ENCODE measurements at places on chromosomes 16 and 17.

DNA sequence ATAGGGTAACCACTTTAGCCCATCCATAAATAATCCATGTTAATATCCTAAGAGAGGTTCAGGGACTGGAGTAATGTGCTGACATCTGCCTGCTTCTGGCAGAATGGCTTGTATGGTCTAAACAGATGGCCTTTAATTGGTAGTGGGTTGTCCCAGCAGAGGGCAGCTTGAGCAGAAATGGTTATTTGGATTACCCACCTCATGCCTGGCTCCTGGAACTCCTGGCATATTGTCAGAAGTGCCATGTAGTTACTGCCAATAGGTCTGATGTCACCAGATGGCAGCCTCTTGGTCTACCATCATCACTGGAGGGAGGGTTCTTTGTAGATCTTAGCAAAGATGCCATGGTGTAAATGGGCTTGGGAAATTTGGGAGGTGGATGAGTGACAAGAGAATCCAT lies 157.5 kb upstream of the SOX9 start:
- no peak for DNase-seq

GRCh38 chr17:69150333-69150732 lies 8.6 kb upstream of the ABCA6 start:
- no peak for DNase-seq

DNA sequence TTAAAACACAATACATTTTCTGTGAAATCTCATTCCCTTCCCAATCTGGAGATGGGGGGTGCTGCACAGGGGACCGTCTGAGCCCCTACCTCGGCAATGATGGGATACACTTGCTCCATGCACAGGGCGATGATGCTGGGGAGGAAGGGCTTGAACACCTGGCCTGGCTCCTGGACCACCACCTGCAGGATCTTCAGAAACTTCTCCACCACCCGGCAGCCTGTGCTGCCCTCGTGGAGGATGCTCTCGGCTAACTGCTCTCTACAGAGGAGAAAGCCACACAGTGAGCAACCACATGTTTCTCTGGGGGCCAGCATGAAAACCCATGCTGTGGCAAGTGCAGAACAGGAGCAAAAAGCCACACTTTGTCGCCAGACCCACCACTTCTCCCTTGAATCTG lies 42.4 kb upstream of the GSG1L start:
- DNase-seq: no peak

GRCh38 chr17:34254651-34255380 lies at the start of gene CCL2:
CCL2 (plus strand) TSS chr17:34255285; CDS start chr17:34255350, 65 bp downstream.
- DNase-seq: peak; percentile 26

DNA sequence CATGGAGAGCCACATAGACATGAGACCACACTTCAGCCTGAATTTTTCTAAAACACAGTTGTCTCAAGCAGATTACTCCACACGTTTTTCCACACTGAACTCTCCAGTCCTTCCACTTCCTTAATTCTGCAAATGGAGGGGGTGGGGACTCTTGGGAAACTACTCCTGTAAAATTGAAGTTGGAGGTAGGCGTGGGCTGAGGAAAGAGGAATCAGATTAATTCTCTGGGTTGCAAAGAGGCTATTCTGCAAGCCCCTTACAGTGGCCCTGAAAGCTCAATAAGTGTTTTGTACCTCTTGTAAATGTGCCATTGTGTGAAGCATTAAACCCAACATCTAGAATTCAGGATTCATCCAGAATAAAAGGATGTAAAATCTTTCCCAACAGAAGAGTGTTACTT lies 9.6 kb downstream of the MARVELD3 start:
- DNase-seq: no peak

- DNase-seq: no peak
These were observed 84.8 kb downstream of the MRM1 start for GRCh38 chr17:36686123-36686669.

DNA sequence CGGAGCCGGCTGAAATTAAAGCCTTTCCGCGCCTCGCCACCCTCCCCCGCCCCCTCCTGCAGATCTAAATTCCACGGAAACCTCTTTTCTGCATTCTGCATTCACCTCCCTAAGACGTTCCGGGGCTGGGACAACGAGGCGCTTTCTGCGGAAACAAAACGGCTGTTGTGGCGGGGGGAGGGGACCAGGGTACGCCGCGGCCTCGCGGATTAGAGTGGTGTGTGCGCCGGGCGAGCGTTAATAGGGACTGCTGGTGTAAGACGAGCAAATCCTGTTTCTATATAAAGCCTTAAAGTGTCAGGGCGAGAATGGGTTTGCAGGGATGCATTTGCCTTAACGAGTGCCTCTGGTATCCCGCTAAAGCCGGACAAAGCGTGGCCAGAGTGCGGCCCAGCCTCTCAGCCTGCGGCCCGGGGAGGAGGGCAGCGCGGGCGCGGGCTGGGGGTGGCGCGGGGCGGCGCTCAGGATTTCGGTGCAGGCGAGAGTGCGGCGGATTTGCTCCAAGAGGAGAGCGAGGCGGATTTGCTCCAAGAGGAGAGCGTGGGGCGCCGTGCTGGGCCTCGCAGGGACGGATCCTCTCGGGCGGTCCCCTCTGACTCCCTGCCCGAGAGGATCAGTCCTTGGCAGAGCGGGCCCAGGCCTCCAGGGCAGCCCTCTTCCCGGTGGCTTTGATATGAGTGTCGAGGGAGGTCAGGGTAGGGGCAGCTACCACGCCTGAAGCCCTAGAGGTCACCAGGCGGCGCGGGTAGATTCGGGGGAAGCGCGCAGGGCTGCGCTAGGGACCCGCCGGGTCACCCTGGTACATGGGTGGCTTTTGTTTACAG lies 5.1 kb downstream of the BAHCC1 start:
- peak; percentile 61 for DNase-seq

DNA sequence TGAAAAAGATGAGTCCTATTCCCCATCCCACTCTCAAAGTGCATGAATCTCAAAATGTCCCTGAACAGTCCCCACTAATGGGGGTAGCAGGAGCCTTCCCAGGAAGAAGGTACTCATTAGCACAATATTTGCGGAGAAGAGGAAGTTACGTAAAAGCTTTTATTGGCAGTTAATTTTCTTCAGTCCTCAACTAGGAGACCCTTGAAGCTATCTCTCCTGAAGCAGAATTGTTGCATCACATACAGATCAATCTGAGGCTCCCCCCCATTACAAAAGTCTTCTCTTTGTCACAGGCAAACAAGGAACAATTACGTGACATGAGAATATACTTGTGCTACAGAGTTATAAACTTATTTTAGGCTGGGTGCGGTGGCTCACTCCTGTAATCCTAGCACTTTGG lies 14.2 kb downstream of the SLFN12L start:
- DNase-seq: no peak

DNA sequence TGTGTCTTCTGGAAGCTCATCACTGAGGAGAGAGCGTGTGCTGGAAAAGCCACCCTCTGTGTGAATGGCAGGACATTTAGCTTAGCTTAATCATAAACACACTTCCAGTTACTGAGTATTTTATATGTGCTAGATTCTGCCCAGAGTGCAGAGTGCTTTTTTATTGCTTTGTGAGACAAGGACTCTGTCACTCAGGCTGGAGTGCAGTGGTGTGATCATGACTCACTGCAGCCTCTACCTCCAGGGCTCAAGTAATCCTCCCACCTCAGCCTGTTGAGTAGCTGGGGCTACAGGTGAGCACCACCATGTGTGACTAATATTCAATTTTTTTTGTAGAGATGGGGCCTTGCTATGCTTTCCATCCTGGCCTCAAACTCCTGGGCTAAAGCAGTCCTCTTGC lies 61.4 kb upstream of the IRX3 start:
- no peak for DNase-seq

Measured in NCI-H187 (cell line).